ENCODE measurements at places on chromosomes 11 and 22.

GRCh38 chr11:71986131-71986530, 12.6 kb upstream of the IL18BP start:
- no peak for DNase-seq

DNA sequence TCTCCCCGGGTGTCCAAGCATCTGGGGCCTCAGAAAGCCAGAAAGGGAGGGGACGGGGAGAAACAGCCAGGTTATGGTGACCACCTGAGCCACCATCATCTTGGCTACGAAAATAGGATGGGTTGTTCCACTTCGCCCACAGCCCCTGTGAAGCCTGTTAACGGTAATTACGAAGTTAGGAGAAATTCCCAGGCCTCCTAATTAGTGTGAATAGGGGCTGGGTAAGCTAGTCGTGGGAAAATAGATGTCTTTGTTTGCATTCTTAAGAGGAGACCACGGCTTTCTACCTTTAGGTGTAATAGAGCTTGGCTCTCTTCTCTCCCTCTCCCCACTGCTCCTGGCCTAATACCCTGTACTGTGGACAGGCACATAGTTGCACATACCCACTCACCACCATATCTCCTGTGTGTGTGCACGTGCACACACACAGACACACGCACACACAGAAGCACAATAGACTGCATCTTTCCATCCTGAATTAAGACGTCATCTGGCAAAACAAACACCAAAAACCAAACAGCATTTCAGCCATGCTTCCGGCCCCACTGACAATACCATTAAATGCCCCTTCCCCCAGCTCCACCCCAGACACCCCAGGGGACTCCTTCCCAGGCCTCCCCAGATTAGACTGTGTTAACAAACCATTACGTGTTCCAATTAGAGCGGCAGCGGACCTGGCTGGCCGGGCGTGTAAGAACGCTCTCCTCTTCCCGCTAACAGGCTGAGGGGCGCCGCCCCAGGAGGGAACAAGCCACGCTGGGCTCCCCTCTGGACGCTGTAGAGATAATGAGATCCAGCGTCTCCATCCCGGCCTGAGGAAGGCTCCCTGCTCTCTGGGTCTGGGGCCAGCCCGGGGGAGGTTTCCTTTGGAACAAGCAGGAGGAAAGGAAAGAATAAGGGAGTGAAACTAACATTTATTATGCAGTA, 72.8 kb downstream of the TP53I11 start:
- DNase-seq: no peak

DNA sequence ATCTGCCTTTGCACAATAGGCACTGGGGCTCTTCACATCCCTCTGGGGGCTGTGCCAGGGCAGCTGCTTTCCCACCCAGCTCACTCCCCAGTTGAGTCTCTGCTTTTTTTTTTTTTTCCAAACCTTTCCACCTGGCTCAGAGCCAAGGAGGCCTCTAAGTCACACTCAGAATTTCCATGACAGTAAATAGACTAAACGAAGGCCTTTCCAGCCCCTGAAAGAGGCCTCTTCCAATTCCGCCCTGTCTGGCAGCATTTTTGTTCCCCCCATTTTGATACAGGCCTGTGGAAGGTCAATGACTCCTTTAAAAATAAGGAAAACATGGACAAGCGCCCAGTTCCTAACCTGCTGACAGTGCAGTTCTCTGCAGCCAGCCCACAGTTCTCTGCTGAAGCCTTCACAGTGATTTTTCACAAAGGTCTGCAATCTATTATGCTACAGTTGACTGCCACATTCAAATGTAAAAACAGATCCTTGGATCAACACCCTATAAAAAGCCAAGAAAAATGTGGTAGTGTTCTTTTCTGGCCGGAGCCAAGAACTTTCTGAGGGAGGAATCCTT, 107.5 kb upstream of the SESN3 start:
- DNase-seq: no peak

DNA sequence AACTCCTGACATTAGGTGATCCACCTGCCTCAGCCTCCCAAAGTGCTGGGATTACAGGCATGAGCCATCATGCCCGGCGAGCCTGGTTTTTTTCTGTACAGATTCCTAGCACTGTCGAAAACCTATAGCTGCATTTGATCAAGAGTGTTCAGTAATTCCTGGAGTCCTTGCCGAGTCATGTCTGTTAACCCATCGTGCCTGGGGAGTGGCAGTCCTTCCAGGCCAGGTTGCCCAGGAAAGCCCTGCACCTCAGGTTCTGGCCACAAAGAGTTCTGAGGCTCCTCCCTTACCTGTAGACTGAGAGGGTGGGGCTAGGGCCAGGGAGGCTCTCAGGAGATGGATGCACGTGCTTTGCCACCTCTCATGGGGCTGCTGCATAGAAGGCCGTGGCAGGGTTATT, 17.0 kb downstream of the YDJC start:
- no peak for DNase-seq

GRCh38 chr11:119258180-119258579, 52.0 kb downstream of the CBL start:
- no peak for DNase-seq

- no peak for DNase-seq
These were observed 7.5 kb downstream of the BDNF start for GRCh38 chr11:27692781-27693180.

DNA sequence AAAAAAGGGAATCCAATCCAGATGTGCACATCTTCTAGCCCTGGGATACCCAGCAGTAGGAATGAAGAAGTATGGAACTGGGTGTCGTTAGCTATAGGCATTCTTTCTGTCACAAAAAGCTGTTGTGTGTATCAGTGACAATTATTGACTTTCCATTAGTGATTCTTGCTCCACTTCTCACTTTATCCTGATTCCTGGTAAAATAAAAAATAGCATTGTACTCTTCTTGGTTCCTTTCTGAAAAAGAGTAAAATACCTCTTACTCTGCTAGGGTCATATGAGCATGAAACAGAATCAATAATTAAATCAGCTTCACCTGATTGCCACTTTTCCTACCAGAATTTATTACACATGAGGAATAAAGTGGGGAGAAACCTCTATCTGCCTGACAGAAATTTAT, at the start of gene OR52E6:
Gene OR52E6, minus strand, starts transcription at position 101 of the 400 bp plus-strand sequence. Its CDS starts 0 bp downstream, at position 101.
- no peak for DNase-seq

DNA sequence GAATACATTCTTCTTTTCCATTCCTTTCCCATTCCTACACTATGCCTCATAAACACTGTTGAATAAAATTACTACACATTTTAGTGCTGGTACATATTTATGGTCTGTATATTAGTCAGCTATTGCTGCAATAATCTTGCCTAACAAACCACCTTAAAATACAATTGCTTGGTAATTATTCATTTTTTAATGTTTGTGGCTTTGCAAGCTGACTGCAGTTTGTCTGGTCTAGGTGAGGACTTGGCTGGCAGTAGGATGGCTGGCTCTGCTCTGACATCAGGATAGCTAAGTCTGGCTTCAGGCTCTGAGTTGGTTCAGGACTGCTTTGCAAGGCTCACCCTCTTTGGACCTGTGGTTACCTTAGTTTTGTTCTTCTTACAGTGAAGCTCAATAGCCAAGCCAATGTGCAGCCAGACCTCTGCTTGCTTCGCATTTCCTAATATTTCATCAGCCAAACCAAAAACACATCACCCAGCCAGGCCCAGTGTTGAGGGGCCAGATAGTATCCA, 913.4 kb upstream of the RAG2 start:
- DNase-seq: no peak

DNA sequence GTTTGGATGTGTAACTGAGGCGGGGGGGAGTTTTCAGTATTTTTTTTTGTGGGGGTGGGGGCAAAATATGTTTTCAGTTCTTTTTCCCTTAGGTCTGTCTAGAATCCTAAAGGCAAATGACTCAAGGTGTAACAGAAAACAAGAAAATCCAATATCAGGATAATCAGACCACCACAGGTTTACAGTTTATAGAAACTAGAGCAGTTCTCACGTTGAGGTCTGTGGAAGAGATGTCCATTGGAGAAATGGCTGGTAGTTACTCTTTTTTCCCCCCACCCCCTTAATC, 2.3 kb downstream of the MALAT1 start:
- no peak for DNase-seq

GRCh38 chr22:28188178-28188879, 269.3 kb upstream of the PITPNB start:
- DNase-seq: no peak

- no peak for DNase-seq
These were observed 1.8 kb upstream of the RASD2 start for GRCh38 chr22:35538801-35539321.

- DNase-seq: no peak
These were observed 458.9 kb upstream of the CADM1 start for GRCh38 chr11:115963156-115963555.

DNA sequence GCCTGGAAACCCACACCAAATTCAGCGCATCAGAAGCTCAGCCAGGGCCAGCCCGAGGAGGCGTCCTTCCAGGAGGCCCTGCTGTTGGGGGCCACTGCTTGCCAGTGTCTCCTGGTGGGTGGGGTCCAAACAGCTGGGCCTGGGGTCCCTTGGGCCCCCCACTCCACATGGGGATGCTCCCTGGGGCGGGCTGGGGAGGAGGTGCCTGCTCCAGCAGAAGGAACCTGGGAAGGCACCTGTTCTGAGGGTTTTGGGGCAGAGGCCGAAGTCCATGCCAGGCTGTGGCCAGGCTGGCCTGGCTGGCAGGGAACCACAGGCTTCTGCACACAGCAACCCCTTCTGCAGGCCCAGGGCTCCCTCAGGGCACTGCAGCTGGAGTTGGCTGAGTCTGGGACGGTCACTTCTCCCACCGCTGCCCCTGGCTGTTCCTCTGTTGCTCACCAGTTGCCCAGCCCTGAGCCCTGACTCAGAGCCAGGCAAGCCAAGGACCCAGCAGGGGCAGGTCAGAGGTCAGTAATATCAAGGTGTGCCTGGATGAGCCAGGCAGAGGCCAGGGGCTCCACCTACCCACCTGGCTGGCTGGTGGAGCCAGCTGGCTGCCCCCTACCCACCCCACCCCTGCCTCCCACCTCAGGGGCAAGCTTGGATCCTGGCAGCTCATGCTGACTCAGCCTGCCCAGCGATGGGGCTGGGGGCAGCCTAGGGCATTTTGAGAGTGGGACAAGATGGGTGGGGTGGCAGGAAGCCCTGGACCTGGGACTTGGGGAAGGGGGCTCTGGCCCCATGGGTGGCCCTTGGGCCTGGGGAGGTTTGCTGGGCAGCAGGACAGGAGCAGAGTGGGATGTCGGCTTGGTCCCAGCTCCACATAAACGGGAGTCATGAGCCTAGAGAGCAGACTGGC, 12.0 kb upstream of the PHLDA2 start:
- DNase-seq: no peak

GRCh38 chr11:119891055-119891768, 162.2 kb upstream of the NECTIN1 start:
- no peak for DNase-seq

DNA sequence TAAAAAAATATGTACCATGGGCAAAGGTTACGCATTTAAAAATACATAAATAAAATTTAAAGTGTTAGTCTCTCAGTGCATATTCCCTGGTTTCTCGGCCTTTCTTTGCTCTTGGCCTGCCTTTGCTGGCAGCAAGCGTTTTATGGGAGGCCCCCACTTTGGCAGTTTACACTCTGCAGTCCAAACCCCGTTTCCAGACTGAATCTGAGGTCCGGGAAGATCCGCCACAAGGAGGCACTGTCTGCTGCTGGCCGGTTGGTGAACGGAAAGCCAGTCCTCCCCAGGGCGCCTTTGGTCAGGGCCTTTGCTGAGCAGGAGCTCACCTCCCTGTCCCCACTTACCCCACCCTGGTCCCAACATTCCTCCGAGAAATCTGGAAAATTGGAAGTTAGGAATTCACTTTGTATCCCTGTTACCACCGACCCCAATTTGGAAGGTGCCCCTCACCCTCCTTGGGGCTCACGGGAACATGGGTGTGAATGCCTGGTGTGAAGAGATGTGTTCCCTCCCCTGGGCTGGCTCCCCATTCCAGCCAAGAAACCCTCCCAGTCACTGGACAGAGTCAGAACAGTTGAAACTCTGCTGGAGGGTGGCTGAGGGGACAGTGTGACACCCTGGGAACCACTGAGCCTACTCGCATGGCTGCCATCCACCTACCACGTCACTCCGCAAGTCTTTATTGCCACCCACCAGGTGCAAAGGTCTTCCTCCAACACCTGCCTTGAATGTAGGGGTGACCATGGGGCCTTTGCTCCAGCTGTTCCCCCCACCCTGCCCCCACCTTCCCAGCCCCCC, 9.4 kb upstream of the SF1 start:
- DNase-seq: no peak

DNA sequence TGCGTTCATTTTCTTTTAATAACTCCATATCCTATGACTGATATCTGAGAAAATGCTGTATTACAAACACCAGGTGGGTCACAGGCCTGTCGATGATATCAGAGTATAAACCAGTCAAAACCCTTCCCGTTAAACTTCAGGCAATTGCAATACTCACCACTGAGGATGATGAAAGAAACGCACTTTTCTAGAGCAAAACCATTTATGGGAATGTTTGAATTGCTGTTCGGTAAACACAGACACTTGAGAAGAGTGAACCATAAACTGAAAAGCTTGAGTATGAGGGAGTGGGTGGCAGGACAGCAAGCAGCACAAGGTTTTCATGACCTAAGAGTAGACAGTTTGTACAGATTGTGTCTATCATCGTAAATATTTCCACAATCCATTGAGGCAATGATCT, 139.8 kb upstream of the CEP126 start:
- no peak for DNase-seq

DNA sequence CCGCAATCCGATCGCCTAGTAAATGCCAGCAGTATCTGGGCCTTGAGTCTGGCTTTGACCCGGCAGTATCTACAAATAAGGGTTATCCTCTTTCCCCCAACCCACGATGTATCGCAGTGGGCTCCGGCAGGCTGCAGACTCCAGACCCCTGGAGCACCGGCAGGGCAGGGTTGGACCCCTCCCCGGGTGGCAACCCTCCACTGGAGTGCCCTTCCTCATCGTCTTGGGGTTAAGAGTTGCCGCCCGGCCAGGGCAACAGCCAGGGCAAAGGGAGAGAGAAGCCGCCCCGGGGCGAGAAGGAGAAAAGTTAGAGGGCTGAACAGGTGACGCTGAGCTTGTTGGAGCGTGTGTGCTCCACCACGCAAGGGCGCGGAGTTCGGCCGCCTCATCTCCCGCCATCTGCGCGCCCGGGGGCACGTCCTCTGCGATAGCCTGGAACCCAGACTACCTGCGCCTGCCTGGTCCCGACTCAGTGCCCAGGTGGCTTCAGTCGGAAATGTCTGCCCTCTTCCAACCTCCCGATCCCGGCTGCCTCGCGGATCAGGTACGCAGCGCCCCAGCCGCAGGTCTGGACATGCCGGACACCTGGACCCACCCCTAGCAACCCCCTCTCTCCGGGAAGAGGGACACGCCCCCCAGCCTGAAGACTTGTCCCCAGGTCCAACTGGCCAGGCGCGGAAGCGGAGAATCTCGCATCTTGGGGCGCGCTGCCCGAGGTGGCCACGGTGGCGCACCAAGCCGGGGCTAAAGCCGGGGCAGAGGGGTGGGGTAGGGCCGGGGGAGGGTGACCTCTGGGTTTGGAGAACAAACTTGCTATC, 1.2 kb downstream of the DSCAML1 start:
- no peak for DNase-seq

Measured in nucleus accumbens (tissue), 56 donors.